ENCODE measurements at places on chromosomes 16 and 17.

DNA sequence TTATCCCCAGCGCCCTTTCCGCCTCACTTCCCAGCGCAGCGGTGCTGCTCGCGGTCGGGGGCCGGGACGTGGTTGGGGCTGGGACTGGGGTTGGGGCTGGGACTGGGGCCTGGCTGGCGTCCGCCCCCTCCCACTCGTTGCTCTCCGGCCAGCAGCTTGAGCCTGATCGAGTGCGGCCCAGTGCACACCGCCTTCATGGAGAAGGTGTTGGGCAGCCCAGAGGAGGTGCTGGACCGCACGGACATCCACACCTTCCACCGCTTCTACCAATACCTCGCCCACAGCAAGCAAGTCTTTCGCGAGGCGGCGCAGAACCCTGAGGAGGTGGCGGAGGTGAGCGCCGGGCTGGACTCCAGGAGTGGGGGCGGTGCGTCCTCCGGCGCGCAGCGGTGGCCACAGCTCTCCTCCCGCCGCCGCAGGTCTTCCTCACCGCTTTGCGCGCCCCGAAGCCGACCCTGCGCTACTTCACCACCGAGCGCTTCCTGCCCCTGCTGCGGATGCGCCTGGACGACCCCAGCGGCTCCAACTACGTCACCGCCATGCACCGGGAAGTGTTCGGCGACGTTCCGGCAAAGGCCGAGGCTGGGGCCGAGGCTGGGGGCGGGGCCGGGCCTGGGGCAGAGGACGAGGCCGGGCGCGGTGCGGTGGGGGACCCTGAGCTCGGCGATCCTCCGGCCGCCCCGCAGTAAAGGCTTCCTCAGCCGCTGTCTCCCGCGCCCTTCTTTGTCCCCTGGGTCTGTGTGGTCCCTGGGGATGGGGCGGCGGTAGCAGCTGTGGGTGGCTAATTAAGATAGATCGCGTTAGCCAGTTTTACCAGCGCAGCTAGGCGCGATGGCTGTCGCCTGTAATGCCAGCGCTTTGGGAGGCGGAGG lies 1.8 kb downstream of the HSD17B1 start:
- DNase-seq = peak; percentile 44

DNA sequence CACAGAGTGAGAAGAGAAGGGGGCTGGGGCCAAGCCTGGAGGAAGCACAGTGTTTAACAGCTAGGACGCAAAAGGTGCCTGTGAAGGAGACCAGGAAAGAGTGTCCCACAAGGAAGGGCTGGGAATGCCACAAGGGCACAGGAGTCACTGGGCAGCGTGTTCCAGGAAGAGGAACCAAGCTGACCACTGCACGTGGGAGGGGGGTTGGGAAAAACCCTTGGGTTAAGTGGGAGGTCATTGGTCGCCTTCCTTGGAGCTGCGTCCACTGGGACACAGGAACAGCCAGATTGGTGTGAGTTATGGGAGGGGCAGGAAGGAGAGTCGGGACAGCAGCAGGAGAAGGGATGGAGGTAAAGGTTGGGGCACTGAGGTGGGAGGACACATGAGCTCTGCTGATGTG lies 12.9 kb downstream of the TTYH2 start:
- no peak for DNase-seq

DNA sequence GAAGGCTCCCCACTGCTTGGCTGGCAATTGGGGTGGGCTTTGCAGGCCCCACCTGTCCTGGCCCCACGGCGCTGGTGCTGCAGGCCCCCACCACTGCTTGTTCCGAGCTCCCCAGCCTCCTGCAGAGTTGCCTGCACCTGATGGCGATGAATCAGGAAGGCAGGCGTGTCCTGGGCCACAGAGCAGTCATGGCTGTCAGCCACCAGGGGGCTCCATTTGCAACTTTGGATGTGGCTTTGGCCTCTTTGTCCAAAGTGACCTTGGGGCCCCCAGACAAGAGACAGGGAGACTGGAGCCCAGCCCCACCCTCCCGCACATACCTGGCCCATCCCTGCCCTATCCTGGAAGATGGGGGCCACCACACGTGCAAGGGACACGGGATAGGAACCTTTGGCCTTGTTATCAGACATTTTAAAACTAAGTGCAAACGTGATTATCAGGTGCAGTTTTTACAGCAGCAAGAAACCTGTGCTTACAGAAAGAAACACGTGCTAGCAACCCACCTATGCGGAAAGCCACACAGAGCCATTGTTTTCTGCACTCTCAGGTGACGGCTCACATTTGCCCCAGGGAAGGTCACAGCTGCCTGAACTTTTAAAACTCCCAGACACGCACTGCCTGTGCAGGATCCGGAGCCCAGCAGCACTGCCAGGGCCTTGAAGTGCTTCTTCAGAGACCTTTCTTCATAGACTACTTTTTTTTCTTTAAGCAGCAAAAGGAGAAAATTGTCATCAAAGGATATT lies at the start of gene DNASE1:
Gene DNASE1, plus strand, starts transcription at position 443 of the 743 bp plus-strand sequence. CDS start 683 bp downstream, outside the sequence.
- no peak for DNase-seq

DNA sequence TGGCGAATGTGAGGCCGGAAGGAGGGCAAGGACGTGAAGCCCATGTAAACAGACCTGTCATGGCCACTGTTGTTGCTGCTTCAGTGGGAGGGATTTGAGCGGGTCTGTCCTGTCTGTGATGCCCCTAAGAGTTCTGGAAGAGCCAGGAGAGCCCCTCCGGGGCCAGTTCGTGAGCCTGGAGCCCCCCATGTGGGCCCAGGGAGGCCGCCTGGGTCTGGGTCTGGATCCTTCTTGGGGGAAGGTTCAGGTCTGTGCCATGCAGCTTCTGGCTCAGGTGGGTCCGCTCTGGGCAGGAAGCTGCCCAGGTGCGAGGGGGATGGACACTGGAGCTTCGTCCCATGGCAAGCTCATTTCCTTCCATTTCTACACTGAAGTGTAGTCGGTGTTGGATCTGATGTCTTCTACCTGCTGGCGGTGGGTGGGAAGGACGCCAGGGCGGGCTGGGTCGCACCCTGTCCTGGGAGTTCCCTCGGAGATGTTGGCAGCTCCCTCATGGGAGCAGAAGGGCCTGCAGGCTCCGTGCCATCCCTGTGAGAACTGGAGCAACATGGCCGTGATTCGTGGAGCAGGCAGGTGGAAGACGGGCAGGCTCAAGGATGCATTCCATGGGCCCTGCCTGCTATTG lies 11.2 kb upstream of the WFIKKN1 start:
- DNase-seq = no peak

DNA sequence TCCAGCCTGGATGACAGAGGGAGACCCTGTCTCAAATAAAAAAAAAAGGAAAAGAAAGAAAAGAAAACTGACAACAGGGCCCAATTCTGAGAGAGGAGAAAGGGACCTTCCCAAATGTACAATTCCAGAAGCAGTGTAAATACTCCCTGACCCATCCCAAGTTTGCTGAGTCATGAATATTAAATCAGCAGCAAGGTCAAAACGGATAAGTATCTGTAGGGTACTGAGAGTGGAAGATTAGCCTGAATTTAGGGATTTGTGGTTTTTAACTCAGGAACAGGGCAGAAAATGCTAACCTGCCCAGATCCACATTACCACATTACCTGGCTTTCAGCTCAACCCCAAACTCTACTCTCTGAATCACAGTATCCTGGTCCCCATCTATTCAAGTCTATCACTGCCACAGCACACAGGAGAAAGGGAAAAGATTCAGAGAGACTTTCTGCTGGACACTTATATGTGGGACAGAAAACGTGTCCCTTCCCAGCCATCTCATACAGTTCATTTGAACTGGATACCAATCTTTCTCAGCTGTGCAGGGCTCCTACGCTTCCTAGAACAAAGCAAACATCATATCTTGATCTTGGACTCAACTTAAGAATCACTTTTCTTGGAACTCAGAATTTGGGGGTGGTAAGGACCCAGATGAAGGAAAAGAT lies 2.9 kb downstream of the FXR2 start:
- DNase-seq = no peak

- DNase-seq = no peak
Observed at GRCh38 chr16:57623251-57624043, 5.0 kb upstream of the ADGRG1 start.

- no peak for DNase-seq
Observed at GRCh38 chr17:20174588-20175265, 165.6 kb downstream of the SPECC1 start.

DNA sequence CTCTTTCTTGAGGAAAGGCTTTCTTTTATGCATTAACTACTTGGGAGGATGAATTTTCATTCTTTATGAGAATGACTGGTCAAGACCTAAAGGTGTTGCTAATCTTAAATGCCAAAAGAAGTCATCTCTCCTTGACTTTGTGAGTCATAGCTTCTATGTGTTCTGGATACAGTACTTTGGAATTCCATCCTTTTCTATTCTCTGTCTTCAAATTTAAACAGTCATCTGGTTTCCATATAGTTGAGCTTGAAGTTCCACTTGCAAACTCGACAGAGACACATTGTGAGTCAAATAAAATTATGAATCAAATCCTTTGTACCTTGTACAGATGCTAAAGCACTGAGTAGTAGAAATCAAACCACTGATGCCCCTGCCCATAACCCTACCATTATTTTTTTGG lies 271.9 kb upstream of the PMFBP1 start:
- no peak for DNase-seq

- DNase-seq = no peak
Observed at GRCh38 chr17:21089145-21089544, 37.6 kb upstream of the DHRS7B start.

DNA sequence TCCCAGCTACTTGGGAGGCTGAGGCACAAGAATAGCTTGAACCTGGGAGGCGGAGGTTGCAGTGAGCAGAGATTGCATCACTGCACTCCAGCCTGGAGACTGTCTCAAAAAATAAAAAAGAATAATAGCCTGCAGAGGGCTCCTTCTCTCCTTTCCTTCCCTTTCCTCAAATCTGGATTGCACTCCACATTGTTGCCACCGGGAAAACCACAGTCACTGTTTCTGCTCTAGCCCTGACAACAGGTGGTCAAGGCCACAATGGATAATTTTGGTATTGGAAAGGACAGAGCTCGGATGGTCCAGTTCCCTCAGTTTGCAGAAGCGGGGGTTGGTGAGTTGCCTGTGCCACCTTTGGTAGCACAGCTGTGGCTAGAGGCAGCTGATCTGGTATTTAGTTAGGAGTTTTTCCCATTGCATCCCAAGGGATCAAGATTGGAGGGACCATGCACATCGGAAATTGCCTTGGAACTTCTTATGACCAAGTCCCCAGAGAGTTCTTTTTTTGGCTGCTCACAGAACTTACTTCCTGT lies 44.7 kb upstream of the PRSS54 start:
- DNase-seq = no peak

DNA sequence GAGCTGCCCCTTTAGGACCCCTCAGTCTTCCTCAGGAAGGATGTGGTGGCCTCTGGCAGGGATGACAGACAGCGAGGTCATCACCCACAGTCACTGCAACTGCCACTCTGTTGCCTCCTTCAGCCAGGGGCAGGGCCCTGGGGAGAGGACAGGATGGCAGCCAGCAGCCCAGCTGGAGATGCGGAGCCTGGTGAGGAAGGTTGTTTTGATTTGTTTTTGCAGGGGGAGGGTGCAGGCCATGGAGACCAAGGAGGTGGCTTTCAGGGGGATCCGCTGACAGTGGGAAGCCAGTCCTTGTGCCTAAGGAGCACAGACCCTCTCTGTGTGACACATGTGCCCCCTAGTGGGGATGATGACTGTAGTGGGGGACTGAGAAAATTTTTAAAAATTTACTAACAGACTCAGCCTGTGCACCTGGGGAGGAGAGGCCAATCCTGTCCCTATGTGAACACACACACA lies 7.4 kb downstream of the PRCD start:
- DNase-seq = no peak

GRCh38 chr17:69231521-69231920 lies 2.9 kb upstream of the ABCA10 start:
- DNase-seq = no peak

GRCh38 chr17:45748731-45749310 lies 35.3 kb upstream of the CRHR1 start:
- no peak for DNase-seq

DNA sequence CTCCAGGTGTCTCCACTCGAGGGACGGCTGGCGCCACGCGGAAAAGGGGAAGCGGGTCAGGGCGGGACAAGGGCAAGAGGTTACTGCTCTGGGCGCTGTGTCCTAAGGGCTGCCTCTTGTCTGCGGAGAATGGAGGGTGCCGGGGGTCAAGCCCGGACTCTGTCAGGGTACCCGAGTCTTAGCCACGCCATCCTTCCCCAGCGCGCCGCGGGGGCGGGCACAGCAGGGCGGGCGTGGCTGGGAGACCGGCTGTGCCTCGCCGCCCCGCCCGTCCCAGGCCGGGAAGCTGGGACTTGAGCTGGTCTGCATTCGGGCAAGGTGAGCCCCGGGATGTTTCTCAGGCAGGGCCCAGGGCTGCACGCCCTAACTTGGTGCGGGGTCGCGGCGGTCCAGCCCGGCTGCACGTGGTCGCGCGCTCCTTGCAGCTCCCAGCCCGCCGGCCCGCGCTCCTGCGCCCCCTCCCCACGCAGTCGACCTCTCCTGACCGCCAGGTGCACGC lies 6.2 kb upstream of the ACTG1 start:
- peak; percentile 23 for DNase-seq

DNA sequence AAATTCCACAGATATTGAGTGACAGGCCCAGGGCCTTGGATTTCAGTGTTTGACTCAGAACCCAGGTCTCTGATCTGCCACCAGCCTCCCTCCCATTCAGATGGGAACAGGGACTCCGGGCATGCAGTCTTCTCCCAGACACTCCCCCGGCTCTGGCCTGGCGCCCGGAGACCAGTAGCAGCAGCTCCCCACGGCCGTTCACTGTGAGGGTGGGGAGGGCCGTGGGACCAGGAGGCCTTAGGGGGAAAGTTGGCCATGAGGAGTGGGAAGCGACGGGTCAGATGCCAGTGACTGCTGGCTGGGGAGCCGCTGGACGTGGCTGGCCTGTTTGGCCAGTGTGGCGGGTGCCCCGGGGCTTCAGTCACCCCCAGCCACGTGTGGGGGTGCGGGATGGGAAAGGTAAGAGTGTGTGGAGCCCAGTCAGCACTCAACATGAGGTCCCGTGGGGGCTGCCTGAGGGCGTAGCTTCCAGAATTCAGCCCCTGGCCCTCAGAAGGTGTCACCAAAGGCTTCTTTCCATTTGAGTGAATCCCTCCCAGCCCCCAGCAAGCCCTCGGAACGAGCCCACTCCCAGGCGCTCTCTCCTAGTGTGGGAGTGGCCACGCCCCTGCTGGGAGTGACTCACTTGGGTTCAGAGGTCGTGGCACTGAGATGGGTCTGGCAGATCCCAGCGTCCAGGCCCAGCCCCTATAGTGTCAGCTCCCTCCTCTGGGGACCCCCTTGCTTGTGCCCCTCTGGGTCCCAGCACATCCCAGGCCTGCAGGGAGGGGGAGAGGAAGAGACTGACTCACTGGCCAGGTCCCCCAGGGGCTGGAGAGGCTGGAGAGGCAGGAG lies 309.4 kb downstream of the SEC14L1 start:
- no peak for DNase-seq

- DNase-seq = no peak
Observed at GRCh38 chr16:47947723-47948122, 208.1 kb downstream of the ABCC12 start.

- no peak for DNase-seq
Observed at GRCh38 chr17:6476810-6477179, 32.5 kb downstream of the PIMREG start.
